ENCODE measurements at places on chromosomes 2 and 18. TPM values are rescaled to one million over a fixed set of nuclear protein-coding genes. Genes with fewer than 3 reads are reported as not detected.

DNA sequence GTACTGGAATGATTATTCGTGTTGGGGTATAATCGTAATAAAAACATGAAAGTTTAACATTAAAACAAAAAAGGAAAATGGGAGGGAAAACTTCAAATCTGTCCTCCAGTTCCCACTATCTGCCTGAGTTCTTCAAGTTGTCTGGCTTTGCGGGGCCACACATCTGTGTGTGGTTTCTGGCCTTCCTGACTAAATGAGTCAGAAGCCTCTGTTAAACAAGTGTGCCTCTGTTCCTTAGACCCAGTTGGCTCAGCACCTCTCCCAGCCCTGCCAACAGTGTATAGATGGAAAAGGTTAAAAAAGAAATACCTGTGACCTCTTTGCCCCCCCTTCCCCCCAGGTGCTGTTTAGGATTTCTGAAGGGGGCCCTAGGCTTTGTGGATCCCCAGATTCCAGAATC is 30.2 kb downstream of the XDH start:
- DNase-seq, result no peak

- no peak for DNase-seq
Observed at GRCh38 chr2:31108561-31109286, 29.5 kb downstream of the GALNT14 start.

- no peak for DNase-seq
Observed at GRCh38 chr2:15832030-15832709, 108.2 kb upstream of the MYCN start.

DNA sequence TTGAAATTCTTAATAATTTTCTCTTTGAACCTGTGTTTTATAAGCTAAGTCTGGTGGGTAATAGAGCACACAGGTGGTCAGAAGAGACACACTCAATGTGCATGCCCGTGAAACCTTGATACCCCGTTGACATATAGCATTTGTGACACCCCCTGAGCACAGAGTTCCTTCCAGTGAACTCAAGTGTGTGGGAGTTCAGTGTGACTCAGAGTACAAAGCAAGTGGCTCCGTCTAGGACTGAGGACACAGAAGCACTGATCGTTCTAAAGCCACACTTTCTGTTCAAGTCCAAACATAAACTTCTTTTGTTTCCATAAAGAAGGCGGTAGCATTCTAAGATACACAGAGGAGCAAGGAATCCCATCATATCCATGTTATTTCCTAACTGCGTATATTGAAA is 523.6 kb downstream of the PID1 start:
- no peak for DNase-seq

- DNase-seq, result no peak
Observed at GRCh38 chr2:62352031-62352430, 154.0 kb downstream of the TMEM17 start.

GRCh38 chr2:23549051-23549450 is 164.1 kb downstream of the KLHL29 start:
- DNase-seq, result no peak

DNA sequence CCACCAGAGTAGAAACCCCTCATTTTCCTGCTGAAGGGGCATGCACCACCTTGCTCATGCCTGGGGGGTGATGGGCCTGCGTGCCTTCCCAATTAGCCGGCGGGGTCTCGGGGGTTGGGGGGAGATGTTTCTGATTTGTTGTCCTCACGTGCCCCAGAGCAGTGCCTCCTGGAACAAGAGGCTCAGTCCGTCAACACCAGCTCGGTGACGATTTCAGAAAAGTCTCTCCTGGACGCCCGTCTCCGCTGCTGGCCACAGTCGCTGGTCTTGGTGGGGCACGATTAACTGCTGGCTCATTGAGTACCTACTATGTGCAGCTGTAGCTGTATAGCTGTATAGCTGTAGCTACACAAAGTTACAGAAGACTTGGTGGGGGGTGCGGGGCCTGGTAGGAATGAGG is 4.4 kb downstream of the ACKR3 start:
- DNase-seq, result no peak

GRCh38 chr2:132632000-132632649 is 37.9 kb downstream of the LYPD1 start:
- DNase-seq, result no peak

- no peak for DNase-seq
Observed at GRCh38 chr18:41042866-41043265, 912.2 kb upstream of the PIK3C3 start.

- DNase-seq, result no peak
Observed at GRCh38 chr2:64637931-64638330, 15.8 kb downstream of the SERTAD2 start.

- DNase-seq, result no peak
Observed at GRCh38 chr18:54888933-54889332, 60.7 kb downstream of the RAB27B start.

- no peak for DNase-seq
Observed at GRCh38 chr18:22394428-22394827, 23.3 kb downstream of the CTAGE1 start.

DNA sequence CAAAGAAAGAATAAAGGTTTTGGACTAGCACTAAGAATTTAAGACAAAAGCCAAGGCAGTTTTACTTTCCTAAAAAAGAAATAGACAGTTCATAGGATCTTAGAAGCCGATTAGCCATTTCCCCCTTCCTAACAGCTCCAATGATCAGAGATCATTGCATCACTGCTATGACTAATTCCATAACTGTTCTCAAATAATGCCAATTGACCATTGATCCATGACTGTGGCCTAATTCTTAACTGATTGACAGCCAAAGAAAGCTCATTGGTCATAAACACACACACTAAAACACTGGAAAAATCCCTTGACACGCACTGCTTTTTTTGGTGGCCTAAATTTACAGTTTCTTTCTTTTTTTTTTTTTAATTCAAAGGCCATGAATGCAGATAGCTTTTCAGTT is 345.0 kb upstream of the ACVR2A start:
- DNase-seq, result no peak

- no peak for DNase-seq
Observed at GRCh38 chr2:199457147-199458008, at the start of gene SATB2. TSS of gene SATB2 (minus strand) at chr2:199457939. CDS start at chr2:199456037, 1,902 bp downstream.

GRCh38 chr2:240322231-240322955 is 113.1 kb upstream of the GPC1 start:
- no peak for DNase-seq

DNA sequence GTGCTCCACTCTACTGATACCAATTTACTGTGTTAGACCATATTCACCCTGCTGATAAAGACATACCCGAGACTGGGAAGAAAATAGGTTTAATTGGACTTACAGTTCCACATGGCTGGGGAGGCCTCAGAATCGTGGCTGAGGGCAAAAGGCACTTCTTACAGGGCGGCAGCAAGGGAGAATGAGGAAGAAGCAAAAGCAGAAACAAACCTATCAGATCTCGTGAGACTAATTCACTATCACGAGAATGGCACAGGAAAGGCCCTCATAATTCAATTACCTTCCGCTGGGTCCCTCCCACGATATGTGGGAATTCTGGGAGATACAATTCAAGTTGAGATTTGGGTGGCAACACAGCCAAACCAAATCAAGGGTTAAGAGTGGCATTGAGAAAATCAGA is 65.2 kb downstream of the LDLRAD4 start:
- DNase-seq, result no peak

GRCh38 chr2:23460228-23460627 is 75.2 kb downstream of the KLHL29 start:
- DNase-seq, result peak; percentile 46

- DNase-seq, result no peak
Observed at GRCh38 chr18:28863396-28863795, 686.5 kb upstream of the CDH2 start.

- no peak for DNase-seq
Observed at GRCh38 chr2:172177996-172178395, 75.3 kb upstream of the DLX2 start.

GRCh38 chr2:237438080-237438940 is 24.3 kb upstream of the COL6A3 start:
- peak; percentile 83 for DNase-seq

- no peak for DNase-seq
Observed at GRCh38 chr2:60470340-60470739, 83.1 kb downstream of the BCL11A start.

GRCh38 chr2:230362030-230362691 is 35.2 kb downstream of the SP140L start:
- DNase-seq, result no peak

GRCh38 chr18:13452871-13453680 is 234.5 kb downstream of the LDLRAD4 start:
- DNase-seq, result peak; percentile 8

DNA sequence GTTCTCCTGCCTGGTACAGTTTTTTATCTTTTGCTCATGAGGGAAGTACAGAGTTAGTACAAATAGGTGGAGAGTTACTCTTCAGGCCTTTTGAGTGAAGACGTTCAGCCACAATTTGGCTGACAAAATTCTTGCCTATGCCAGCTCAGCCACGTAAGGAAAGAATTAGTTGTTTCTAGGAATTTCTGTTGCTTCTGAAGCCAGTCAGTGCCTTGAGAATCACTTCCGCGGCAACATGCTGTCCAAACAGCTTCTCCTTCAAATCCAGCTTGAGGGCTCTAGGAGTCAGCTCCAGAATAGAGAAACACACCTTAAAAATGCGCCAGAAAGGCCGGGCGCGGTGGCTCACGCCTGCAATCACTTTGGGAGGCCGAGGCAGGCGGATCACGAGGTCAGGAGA is 27.5 kb downstream of the M1AP start:
- DNase-seq, result no peak

DNA sequence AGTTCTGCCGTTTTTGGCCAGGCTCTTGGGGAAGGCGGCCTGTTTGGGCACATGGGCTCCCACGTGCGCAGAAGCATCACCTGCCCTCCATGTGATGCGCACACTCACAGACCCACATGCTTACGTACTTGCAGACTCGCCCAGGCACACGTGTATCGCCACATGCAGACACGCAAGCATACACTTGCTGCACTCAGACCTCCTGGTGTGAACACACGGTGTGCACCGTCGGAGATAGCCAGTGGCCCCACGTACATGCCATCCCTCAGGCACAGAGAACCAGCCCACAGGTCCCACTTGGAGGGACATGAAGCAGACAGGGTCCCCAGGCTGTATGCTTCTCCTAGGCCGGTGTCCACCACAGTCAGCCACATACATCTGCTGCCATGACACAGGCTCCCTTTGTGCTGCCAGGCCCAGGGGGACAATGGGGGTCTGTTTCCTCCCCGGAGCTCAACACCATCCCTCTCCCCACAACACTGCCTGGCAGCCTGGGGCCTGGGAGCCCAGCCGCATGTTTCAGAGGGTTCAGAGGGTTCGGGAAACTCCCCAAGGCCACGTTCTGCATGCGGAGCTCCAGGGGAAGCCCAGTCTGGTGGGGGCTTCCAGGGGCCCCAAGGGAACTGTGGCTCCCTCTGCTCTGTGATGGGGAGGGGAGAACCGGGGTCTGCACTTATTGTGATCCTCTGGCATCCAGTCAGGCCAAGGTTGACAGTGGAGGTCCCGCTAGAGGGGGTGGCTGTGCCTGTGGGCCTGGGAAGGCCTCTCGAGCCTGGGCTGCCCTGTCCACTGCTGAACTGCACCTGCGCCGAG is 208.1 kb upstream of the HAAO start:
- DNase-seq, result no peak

GRCh38 chr2:112175958-112176573 is 37.9 kb downstream of the FBLN7 start:
- no peak for DNase-seq

- no peak for DNase-seq
Observed at GRCh38 chr2:64221935-64222334, 77.7 kb upstream of the PELI1 start.

GRCh38 chr2:232534940-232535651 is 4.4 kb upstream of the CHRNG start:
- DNase-seq, result no peak

- DNase-seq, result no peak
Observed at GRCh38 chr18:11976315-11977152, 4.8 kb upstream of the IMPA2 start.

- DNase-seq, result no peak
Observed at GRCh38 chr2:8643996-8644356, 37.9 kb upstream of the ID2 start.

- no peak for DNase-seq
Observed at GRCh38 chr2:204251158-204251997, 293.9 kb upstream of the PARD3B start.

DNA sequence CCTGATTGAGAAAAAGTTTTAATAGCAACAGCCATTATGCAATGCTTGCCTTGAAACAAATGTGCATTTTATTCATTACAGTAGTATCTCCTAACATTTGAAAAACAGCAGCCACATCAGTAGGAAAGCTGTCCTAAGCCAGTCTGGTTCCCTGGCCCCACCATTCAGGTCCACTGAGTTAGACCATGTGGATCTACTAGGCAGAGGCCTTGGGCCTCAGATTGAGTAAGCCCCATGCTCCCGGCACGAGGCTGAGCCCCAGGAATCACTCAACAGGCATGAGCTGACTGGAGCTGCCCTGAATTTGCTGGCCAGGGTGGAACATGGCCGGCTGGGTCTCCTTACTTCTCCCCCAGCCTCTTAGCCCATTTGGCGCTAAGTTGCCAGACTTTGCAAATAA is 103.4 kb downstream of the ZFP36L2 start:
- no peak for DNase-seq

GRCh38 chr2:197304556-197305011 is 6.0 kb downstream of the ANKRD44 start:
- DNase-seq, result no peak

GRCh38 chr2:149224543-149224942 is 105.8 kb upstream of the LYPD6 start:
- DNase-seq, result no peak

- no peak for DNase-seq
Observed at GRCh38 chr2:105678346-105678745, 66.4 kb upstream of the NCK2 start.

- no peak for DNase-seq
Observed at GRCh38 chr2:26852405-26853306, 4.7 kb downstream of the DPYSL5 start.

DNA sequence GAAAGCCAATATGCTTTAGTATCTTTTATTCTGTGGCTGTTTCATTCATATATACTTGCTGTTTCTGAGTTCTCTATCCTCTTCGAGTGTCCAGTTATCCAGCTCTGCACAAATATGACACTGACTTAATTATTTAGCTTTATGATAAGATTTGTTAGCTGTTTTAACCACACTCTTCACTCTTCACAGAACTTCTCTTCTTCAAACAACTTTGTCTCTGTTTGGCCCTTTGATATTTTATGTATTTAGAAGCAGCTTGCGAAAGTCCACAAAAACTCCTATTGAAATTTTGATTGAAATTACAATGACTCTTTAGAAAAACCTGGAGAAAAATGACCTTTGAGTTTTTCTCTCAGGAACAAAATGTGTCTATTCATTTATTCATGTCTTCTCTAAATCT is 407.0 kb downstream of the CPS1 start:
- no peak for DNase-seq

Gene UGT1A6
- total RNA-seq, result not detected

Gene HOXD1
- total RNA-seq, result 0.39 TPM

Gene ANKZF1
- total RNA-seq, result 61.9 TPM

Gene SLC66A3
- total RNA-seq, result 16.5 TPM

Gene HOXD8
- total RNA-seq, result not detected

Gene FSIP2
- 3.8 TPM for total RNA-seq

Gene ST6GAL2
- 25.7 TPM for total RNA-seq

Gene STAMBP
- 40.4 TPM for total RNA-seq

Gene DHRS9
- total RNA-seq, result not detected

Gene COL6A3
- total RNA-seq, result 7.3 TPM

Gene NFATC1
- total RNA-seq, result 6.4 TPM

Gene NEUROD1
- total RNA-seq, result not detected

Gene PROC
- total RNA-seq, result 1.7 TPM

Data from GM23338 (cell line).